ENCODE measurements at places on chromosomes 11 and 22.

DNA sequence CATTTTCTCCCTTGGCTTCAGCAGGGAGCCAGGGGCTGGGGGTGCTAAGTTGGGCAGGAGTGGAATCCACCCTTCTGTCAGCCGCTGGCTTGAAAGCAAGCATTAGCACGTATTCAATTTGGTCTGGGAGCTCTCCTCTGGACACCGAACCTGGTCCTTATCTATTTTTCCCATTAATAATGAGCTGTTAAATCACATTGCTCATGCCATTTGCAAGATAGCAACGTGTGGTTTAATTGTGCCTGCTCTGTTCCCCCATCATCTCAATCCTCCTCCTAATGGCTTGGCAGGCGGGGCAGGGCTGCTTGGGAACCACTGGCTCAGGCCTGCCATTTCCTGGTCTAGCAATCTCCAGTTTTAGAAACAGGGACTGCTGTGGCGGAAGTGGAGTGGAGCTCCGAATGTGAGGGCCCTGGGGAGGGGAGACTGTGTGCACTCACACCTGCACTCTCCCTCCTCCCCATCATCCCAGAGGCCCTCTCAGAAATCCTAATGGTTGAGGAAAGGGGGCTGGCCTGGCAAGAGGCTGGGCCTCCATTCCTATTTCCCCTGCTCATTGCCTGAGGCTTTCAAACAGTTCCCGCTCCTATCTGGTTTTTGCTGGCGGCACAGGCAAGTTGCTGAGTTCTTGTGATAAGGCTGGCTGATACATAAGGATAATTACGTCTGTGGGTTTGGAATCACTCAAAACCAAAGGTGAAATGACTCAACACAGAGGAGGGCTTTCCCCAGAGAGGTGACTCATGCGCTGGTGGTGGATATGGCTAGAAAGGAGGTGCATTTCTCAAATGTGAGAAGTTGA, 201.2 kb upstream of the E2F8 start:
- DNase-seq, result peak; percentile 34

GRCh38 chr11:26963764-26964163, 30.1 kb upstream of the FIBIN start:
- DNase-seq, result no peak

DNA sequence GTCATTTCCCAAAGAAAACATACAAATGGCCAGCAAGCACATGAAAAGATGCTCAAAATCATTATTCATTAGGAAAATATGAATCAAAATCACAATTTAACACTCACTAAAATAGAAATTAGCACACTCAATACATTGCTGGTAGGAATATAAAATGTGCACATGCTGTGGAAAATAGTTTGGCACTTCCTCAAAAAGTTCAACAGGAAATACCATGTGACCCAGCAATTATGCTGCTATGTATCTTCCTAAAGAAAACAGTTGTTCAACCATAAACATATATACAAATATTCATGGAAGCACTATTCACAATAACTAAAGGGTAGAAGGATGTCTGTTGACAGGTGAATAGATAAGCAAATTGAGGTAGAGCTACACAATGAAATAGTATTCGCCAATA, 187.3 kb upstream of the SOX6 start:
- DNase-seq, result no peak

- no peak for DNase-seq
These were observed 13.5 kb upstream of the VWA5A start for GRCh38 chr11:124101737-124102136.

- no peak for DNase-seq
These were observed 521.2 kb downstream of the KCNA4 start for GRCh38 chr11:29495676-29496075.

DNA sequence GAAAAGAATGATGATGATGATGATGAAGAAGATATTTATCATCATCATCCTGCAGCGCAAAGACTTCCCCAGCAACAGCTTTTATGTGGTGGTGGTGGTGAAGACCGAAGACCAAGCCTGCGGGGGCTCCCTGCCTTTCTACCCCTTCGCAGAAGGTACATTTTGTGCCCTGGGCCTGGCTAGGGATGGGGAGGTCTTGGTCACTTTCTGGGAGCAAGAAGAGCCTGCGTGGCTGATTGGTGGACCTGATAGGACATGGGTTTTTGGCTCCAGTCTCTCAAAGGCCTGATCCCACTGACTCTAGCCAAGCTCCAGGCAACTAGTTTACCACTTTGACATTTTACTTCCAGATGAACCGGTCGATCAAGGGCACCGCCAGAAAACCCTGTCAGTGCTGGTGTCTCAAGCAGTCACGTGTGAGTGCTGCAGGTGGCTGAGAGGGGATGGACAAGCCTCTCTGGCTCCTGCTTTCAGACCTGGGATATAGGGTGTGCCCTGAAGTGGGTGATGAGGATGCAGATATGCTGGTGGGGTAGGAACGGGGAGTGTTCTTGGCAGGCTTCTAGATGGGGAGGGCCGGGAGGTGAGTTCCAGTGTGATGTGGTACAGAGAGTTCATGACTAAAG, 5.3 kb downstream of the SIDT2 start:
- no peak for DNase-seq

DNA sequence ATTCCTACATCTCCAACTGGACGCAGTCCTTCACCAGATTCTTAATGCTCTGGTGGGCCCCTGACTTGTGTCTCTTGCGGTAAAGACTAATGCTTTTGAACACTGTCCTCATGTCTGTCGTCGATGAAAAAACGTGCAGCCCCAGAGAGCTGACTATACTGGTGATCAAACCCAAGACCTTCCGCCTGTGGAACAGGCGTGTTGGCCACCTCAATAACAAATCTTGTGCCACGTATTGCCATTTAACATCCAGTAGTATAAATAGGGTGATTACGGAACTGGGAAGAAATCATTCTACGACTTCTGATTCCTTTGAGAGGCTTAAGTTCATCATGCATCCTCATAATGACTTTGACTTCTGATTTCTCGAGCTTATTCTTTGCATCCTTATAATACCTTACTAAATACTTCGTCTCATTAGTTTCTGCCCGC, 45.6 kb downstream of the OR4D9 start:
- DNase-seq, result no peak

DNA sequence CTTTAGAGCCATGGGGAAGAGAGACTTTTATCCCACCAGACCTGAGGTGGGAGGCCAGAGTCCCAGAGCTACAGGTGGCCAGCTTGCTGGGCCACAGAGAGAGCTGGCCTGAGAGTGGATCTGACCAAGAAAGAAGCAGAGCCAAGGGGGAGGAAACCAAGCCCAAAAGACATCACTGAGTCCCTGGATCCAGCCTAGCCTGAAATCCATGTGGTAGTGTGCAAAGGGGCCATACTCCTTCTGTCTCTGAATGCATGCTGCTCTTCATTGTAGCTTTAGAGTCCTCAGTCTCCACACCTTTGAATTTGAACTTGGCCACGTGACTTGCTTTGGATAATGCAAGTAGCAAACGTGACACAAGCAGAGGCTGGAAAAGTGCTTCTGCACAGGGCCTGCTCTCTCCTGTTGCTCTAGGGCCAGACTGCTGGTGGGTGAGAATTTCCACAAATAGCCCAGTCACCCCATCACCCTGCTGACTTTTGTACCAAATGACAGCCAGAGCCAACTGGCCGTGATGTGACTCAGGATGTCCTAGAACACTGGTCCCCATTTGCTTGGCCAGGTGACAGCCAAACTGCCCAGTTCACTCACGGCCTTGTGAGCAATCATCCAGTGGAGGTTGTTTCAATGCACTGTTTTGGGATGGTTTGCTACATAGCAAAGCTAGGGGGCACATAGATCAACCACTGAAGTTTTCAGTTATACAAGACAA, 93.6 kb downstream of the DHCR7 start:
- DNase-seq, result no peak

GRCh38 chr22:45709866-45710265, 38.2 kb downstream of the ATXN10 start:
- DNase-seq, result no peak

DNA sequence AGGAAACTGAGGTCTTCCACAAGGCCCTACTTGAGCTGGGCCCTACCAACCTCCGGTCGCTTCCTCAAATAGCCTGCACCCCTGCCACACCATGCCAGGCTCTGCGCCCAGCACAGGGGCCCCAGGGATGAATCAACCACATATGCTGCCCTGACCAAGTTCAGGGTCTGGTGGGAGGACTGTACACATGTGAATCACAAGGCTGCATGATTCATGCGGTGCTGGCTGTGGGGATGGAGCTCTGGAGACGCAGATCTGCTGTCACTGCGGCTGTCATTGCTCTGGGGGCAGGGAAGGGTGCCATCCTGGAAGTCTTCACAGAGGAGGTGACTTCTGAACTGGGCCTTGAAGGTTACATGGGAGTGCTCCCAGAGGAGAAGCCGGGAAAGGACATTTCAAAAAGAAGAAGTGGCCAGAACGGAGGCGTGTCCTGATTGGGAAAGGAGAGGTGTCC, 21.5 kb downstream of the CYTH4 start:
- no peak for DNase-seq

- DNase-seq, result no peak
These were observed 23.5 kb downstream of the TESMIN start for GRCh38 chr11:68727783-68728182.

GRCh38 chr11:45270946-45271716, 15.0 kb downstream of the SYT13 start:
- no peak for DNase-seq

- no peak for DNase-seq
These were observed 79.1 kb upstream of the WNT7B start for GRCh38 chr22:46055911-46056545.

GRCh38 chr11:133052537-133052936, 479.8 kb downstream of the OPCML start:
- no peak for DNase-seq

DNA sequence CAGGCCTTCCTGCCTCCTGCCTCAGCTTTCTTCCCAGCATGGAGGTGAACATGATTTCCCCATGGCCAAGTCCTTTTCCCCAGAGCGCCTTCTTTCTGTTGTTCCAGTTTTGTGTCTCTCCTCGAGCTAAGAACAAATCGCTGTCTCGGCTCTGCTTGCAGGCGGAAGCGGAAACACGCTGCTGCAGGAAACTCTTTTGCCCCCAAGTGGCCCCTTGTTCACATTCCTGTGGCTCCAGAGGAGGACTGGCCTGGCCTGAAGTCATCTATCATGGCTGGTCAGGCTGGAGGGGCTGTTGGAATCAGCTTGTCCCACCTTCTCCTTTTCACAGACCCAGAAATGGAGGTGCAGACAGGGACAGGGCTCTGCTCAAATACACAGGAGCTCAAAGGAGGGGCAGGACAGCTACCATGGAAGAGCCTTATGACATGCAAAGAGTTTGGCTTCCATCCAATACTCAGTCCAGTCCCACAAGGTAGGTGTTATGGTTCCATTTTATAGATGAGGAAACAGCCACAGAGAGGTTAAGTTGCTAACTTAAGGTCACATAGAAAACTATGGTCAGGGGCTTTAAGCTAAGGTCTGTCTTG, 182.2 kb upstream of the SYT13 start:
- DNase-seq, result no peak

GRCh38 chr11:13463779-13464290, 813 bp upstream of the BTBD10 start:
- DNase-seq, result no peak

- no peak for DNase-seq
These were observed 22.7 kb downstream of the EFCAB6 start for GRCh38 chr22:43789452-43789851.

DNA sequence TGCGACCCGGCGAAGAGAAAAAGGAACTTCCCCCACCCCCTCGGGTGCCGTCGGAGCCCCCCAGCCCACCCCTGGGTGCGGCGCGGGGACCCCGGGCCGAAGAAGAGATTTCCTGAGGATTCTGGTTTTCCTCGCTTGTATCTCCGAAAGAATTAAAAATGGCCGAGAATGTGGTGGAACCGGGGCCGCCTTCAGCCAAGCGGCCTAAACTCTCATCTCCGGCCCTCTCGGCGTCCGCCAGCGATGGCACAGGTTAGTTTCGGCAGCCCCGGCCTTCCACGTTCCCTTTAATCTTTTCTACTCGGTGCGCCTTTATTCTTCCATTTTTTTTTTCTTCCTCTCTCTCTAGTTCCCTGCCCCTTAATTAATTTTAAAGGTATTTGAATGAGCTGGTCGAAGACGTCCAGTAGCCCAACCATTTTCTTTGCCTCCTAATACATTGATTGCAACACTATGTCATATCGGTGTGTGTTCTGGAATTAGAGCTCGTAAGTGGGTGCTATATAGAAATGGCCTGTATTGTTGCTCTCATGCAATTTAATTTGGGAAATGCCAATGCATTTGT, 537 bp downstream of the EP300 start:
- DNase-seq, result no peak

GRCh38 chr11:10026514-10026913, 267.5 kb downstream of the SBF2 start:
- no peak for DNase-seq

GRCh38 chr11:17810746-17811145, 76.2 kb downstream of the KCNC1 start:
- no peak for DNase-seq

- DNase-seq, result no peak
These were observed 55.0 kb upstream of the GLYAT start for GRCh38 chr11:58786693-58787092.

- DNase-seq, result no peak
These were observed 50.2 kb downstream of the GRM5 start for GRCh38 chr11:89015614-89016013.

- DNase-seq, result no peak
These were observed 8.7 kb upstream of the PAX6 start for GRCh38 chr11:31819621-31820437.

GRCh38 chr11:36385121-36385970, 89.3 kb downstream of the PRR5L start:
- no peak for DNase-seq

DNA sequence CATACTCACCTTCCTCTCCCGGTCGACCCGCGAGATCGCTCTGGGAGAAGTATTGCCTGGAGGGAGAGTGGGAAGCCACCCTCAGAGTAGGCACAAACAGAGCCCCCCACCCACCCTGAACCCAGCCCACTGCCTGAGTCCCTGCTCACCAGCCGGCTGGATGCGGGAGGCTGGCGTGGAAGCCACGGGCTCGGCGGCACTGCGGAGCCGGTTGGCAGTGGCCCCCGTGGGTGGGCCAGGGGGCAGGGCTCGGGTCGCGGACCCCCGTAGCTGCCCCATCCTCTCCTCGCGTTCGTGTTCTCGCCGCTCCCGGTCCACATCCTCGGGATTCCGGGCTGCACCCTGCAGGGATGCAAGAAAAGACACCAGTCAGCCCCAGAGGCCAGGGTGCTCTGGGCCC, 21.4 kb upstream of the TMEM184B start:
- DNase-seq, result no peak

- DNase-seq, result peak; percentile 13
These were observed 3.8 kb upstream of the OR5A2 start for GRCh38 chr11:59429924-59430516.

GRCh38 chr11:46161201-46161600, 39.9 kb upstream of the PHF21A start:
- DNase-seq, result no peak

GRCh38 chr22:17586831-17587440, 23.6 kb downstream of the SLC25A18 start:
- DNase-seq, result no peak
